ENCODE measurements at places on chromosomes 4 and X.
A peak's percentile ranks its signal among the peaks of the same experiment; 100 is the strongest.

GRCh38 chr4:118113220-118113619 lies 78.9 kb downstream of the NDST3 start:
- no peak for DNase-seq

GRCh38 chr4:115850799-115851509 lies 737.5 kb upstream of the NDST4 start:
- DNase-seq, result no peak

DNA sequence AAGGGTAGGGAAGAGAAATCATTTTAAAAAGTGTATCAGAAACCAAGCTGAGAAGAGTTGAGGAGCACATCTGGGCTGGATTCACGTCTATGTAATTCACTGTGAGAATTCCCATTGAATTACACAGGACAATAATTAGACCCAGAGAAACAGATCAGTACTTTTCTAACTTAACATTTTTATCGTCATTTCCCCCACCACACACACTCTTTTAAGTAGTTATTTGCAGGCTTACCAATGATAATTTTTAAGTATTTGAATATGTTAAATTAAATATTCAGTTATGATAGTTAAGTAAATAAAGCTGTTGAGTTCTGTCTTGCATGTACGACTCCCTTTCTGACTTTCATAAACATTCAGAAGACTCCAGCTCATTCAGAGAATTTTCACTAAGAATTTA lies 165.4 kb upstream of the PITX2 start:
- no peak for DNase-seq

DNA sequence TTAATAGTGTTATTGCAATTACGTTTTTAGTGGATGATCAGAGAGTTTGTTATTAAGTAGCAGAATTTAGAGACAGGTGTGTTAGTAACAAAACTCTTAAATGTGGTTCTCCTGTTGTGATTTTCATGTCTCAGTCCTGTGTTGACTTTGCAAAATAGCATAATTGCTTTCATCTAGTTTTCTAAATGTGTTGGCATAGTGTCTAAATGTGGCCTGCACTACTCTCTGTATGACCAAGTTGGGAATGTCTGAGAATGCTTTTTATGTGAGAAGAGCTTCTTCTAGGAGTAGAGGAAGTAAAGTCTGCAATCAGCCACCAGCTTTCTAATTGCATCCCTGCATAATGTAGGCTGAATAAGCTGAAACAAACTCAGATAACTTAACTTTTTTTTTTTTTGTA lies 158.6 kb upstream of the FAT1 start:
- no peak for DNase-seq

DNA sequence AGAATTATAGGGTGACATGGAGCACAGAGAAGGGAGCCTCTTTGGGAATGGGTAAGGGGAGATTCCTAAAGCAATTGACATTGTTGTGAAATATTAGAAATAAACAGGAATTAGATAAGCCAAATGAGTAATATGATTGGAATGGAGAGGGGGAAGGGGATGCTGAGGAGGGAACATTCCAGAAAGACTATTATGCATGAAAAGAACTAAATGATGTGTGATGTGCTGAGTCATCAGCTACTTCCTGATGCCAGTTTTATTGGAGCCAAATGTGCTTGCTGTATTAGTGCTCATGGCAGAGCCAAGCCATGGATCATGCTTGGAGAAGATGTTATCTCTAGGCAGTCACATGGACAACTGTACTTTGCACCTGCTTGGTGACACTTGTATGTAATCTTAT lies 189.0 kb upstream of the HCCS start:
- DNase-seq, result peak; percentile 44

DNA sequence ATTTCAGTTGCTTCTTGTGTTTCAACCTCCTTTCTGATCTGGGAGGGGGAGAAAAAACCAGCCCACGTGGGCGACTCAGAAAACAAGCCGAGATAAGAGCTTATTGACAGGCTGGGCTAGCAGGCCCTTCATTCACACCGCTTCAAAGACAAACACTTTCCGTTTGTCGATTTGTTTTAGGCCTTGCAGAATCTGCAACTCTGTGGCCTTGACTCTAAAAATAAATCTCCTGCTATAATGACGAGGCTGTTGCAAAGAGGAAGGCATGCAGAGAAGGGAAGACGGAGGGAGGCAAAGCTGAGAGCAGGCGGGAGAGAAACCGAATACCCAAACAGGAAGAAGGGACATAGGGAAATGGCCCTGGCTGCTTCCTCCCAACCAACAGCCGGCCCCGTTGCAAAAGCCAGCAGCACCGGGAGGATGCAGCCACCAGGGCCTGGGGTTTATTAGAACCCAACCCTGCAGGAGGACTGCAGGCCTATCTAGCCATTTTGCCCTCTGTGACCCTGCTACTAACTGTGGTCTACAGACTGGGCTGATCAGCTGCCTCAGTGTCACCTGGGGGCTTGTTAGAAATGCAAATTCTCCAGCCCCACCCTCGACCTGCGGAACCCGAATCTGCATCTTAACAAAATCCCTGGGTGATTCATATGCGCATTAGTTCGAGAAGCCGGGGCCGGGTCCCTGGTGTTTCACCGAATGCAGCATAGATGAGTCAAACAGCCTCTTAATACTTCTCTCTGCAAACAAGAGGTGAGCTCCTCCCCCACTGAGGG lies 325.5 kb downstream of the BCOR start:
- DNase-seq, result no peak

GRCh38 chrX:104307341-104307740 lies 52.6 kb upstream of the ESX1 start:
- no peak for DNase-seq

DNA sequence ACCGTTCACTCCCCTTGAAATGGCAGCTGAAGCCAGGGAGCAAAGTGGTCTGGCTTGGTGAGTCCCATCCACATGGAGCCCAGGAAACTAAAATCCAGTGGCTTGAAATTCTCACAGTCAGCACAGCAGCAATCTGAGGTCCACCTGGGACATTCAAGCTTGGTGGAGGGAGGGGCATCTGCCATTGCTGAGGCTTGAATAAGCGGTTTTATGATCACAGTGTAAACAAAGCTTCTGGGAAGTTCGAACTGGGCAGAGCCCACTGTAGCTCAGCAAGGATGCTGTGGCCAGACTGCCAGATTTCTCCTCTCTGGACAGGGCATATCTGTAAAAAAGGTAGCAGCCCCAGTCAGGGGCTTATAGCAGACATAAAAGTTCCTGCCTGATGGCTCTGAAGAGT lies 15.5 kb upstream of the FAAH2 start:
- DNase-seq, result peak; percentile 16

DNA sequence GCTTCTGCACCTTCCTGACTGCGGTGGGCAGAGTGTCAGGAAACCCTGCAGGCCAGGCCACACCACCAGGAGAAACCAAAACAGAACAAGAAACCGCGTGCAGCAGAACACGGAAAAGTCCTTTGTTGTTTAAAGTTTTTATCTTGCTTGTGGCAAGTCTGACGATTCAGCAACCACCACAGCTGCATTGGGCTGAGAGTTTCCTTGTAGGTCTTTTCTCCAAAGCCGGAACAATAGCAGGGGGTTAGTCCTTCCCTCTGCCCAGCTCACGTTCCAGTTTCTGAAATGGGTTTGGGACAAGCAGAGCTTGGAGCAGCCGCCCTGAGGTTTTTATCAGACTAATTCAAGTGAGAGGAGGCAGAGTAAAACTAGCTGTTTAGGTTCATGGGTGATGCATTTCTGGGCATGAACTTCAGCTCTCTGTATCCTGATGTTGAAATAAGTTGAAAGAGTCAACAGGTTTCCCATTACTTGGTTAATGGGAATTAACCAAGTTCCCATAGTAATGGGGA lies 216.9 kb downstream of the PTTG2 start:
- DNase-seq, result no peak
